Brain (organoid and tissue), 16 donors: ENCODE measurements at places on chromosomes 5 and 9.

DNA sequence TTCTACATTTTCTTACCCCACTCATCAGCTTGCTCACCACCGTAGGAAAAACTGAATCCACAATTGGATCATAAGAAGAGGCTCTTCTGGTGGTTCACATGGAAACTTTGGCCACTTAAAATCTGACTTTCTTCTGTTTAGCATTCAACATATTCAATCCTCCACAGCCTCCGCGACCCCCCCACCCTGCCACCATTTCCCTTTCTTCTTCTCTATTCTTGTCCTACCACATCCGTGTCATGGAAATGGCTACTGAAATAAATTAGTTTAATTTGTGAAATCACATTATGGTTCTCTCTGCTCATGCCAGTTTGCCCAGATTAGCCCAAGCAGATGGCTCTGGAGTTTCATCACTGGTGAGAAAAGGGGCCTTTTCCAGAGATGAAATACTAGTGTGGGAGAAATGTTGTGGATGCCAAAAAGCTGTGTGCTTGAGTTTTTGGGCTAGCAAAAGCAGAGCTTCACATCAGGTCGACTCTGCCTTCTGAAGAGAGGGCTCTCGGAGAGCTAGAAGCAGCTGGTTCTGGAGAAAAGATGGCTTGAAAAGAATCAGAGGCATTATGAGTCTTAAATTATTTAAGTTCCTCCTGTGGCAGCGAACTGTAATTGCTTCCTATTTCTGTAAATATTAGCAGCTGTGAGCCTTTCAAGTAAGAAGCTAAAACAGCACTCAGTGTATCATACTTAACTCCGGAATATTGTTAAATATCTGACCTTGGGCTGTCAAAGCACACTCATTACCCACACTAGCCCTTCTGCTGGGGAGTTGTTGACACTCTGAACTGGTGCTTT lies 107.1 kb downstream of the MAT2B start:
- DNase-seq: peak; percentile 23

- DNase-seq: no peak
These were observed 404.6 kb upstream of the ARRDC3 start for GRCh38 chr5:91787718-91788117.

DNA sequence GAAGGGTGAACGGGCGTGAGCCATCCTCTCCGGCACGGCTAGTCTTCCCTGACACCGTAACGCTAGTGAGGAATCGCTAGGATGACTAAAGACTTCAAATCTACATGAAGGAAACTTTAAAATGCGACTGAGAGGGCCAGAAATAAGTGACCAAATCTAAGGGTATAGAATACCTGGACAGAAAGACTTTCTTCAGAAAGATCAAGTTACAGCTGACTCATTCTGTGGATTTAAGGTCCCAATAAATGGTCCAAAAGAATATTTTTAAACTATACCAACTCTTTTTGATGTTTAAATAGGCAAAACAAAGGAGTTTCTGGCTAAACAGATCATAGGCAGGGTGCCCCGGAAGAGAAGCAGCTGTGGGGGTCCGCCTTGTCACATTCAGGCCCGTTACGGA lies 38.9 kb upstream of the CEP72 start:
- DNase-seq: no peak

- no peak for DNase-seq
These were observed 33.3 kb downstream of the NKX2-5 start for GRCh38 chr5:173201636-173202265.

DNA sequence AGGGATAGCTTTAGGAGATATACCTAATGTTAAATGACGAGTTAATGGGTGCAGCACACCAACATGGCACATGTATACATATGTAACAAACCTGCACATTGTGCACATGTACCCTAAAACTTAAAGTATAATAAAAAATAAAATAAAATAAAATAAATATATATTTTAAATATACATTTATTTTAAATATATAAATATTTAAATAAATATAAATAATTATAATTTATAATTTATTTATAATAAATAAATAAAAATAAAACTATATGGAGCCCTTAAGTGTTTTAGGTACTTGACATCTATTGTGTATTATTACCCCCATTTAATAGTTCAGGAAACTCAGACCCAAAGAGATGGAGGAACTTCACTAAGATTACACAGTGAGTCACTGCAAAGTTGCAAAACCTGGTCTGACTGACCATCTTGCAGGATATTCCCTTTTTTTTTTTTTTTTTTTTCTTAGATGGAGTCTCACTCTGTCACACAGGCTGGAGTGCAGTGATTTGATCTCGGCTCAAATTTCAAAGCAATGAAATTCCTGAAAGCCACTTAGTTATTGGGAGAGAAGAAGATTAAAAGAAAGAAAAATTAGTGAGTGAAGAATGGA lies 5.8 kb upstream of the C5orf52 start:
- DNase-seq: no peak

GRCh38 chr5:144697847-144698262 lies 527.2 kb downstream of the KCTD16 start:
- DNase-seq: no peak

- DNase-seq: no peak
These were observed 266.8 kb downstream of the ARHGEF28 start for GRCh38 chr5:73892806-73893205.

DNA sequence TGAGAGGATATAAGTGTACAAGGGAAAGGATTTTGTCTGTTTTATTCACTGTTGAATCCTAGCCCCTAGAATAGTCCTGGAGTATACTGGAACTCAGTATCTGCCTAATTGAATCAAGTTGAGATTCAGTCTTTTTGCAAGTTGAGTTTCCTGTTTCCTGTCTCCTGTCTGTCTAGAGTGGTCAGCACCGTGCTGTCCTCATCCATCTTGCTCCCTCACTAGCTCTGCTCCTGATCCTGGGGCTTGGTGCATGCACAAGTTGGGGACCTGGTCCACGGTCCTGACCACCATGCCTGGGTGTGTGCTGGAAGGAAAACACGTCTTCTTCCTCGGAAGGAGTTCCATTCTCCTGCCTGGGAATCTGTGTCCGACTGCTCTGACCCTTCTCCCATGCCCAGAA lies 3.2 kb downstream of the IL5 start:
- DNase-seq: no peak

DNA sequence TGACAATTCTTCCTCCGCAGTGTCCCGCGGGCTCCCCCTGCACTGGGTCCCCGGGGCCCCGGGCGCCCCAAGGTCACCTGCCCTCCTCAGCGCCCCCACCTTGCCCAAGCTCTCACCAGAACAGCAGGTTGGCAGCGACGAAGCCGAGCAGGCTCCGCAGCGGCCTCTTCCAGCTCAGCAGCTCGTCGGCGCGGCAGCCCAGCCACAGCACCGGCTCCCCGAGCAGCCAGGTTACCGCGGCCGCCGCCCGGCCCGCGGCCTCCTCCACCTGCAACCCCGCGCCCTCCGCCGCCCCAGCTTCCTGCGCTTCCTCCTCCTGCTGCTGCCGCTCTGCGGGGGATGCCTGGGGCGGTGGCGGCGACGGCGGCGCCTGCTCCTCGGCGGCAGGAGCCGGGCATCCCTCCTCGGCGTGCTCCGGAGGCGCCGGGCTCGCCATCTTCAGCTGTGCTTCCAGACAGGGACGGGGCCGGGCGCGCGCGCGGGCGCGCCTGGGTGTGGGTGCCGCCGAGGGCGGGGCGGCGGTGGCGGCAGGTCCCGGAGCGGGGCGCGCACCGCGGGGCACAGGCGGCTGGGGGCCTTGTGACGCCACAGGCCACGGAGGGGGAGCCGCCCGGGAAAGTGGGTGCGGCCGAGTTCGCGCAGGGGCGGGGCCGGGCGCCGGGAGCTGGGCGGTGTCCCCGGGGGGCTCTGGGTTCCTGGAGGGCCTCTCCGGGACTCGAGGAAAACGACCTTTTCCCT lies at the start of gene RETREG1:
Gene RETREG1 (minus strand): TSS at position 462 of the 738 bp plus-strand sequence. CDS start 26 bp downstream, at position 436.
- DNase-seq: peak; percentile 78

GRCh38 chr9:6905850-6906375 lies 148.1 kb downstream of the KDM4C start:
- no peak for DNase-seq

DNA sequence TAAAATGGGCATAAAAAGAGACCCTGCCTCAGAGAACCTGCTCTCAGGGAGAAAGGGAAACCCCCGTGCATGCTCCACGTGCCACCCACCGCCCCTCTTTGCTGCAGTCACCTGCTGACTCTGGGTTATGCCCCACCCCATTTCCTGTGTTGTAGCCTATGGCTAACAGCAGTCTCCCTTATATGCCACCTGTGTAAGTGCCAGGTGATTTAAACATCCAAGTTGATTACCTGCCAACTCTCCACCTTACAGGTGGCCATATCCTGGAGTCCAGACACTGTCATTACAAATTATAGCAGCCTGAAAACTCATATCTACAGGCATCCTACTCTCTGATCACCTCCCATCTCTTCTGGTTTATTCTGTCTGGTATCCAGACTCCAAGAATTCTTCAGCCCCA lies 242.6 kb downstream of the HSPA4 start:
- DNase-seq: no peak

- DNase-seq: no peak
These were observed 19.7 kb downstream of the LCP2 start for GRCh38 chr5:170277867-170278281.
